ENCODE measurements at places on chromosomes 2 and 18.

DNA sequence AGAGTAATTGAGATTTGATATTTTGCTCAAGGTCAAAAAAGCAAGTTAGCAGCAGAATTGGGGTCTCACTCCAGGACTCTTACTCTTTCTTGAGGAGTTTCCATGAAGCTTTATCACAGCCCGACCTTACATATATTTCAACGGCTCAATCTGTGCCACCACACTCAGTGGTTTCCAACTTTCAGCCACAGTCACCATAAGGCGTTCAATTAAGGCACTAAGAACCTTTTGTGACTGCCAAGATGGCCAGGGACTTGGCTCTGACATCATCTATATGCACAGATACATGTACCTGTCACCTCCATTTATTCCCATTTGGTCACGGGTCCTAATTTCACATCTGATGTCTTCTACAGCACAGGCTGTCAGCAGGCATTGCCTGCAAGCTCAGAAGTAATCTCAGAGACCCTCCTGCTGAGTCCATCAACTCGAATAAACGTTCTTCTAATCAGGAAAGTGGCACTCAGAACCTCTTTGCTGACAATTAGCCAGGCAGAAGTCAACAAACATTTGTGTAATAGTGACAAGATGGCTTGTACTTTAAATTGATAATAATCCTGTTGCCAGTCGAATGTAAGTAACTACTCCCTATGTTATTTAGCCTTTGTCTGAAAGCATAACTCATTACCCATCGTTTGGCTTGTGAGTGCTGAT lies 16.1 kb downstream of the DYTN start:
- no peak for DNase-seq

DNA sequence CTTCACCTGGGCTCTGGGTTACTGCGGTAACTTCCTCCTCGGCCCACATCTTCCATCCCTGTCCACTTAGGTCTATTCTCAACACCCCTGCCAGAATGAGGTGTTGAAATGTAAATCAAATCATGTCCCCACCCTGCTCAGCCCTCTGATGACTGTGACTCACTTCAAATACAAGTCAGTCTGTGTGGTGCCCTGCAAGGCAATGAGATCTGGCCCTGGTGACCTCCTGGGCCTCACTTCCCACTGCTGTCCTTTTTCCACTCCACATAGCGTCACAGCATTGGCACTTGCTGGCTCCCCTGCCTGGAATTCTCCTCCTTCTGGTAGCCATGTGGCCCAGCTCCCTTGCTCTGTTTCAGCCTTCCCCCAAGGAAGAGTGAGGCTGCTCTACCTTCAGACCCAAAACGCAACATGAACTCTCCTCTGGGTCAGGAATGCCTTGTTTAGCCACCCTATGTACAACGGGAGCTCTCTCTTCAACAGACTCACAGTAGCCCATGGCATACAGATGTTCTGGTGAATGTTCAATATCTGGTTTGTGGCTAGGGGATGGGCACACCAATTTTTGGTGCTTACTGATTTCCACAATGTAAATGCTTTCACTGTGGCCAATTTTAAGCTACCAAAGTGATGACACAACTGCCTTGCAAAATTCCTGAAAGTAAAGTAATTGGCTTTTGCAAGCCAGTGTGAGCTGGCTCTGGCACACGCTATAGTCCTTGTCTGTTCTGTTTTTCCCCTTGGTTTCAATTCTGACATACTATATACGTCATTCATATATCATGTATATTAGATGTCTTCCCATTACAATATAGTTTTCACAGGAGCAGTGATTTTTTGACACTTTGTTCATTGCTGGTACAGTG lies 550.3 kb upstream of the HS6ST1 start:
- no peak for DNase-seq

DNA sequence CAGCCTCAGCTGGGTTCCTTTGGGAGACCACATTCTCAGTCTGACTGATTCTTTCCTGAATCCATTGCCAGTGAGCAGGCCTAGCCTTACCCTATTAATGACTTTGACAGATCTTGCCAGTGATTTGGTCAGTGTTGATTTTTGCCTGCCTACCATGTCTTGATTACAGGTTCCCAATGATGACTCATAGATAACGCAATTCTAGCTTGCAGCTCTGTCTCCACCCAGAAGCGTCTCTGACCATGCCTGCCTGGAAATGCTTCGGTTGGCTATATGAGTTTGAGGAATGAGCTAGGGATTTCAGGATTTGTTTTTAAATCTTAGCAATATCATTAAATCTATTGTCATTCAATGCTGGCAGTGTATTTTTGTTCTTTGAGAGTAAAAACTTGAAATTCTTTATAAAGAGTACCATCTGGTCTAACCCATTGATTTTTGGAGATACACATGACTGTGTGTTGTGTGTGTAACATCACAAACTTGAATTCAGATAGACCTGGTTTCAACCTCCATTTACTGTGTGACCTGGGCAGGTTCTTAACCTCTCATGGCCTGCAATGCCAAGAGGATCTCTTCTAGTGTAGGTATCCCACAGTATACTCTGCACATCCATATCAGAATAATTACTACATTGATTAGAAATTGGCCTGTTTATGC lies 57.0 kb downstream of the CCDC150 start:
- no peak for DNase-seq

DNA sequence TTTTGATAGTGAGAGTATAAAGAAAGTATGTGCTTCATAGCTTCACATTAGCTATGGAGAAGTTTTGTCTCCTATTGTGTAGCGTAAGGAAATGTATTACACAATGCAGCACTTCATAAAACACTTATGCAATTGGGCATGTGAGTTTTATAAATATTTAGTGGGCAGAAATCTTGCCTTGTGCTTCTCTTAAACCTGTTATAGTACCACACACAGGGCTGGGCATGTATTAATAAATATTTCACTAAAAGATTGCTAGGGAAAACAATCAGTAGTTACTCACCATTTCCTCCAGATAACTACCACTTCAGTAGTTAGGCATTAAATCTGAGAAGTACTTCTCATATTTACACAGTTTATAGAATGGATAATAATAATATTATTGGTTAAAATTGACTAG lies 1080.8 kb upstream of the PIK3C3 start:
- no peak for DNase-seq

DNA sequence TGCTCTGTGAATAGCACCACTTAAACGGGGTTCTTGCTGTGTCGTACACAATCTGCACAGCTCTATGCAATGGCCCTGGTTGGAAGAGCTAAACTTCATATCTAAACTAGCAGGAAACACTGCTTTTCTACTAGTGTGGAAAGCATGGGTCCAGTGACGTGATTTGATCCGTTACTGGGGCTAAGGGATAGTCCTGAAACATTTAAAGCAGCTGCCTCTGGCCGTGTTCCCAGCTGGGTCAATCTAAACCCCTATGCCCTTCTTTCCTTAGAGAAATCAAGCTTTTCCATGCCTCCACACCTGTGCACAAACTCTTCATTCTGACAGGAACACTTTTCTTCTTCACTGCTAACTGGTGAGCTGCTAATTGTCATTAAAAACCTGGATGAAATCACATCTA lies 5.4 kb upstream of the IGFBP5 start:
- DNase-seq = no peak

All from AG04449 (cell line).